Activated CD4-positive, alpha-beta T cell treated with anti-CD3 and anti-CD28 coated beads, Interleukin-2, amount 50 U/mL, for 48 hours (primary cell): ENCODE measurements at places on chromosomes 3 and 15.
A peak's percentile ranks its signal among the peaks of the same experiment; 100 is the strongest.

GRCh38 chr3:186964071-186964470 is 33.7 kb downstream of the ST6GAL1 start:
- DNase-seq: no peak

GRCh38 chr15:74384881-74385643 is 17.6 kb upstream of the CYP11A1 start:
- peak; percentile 77 for DNase-seq

DNA sequence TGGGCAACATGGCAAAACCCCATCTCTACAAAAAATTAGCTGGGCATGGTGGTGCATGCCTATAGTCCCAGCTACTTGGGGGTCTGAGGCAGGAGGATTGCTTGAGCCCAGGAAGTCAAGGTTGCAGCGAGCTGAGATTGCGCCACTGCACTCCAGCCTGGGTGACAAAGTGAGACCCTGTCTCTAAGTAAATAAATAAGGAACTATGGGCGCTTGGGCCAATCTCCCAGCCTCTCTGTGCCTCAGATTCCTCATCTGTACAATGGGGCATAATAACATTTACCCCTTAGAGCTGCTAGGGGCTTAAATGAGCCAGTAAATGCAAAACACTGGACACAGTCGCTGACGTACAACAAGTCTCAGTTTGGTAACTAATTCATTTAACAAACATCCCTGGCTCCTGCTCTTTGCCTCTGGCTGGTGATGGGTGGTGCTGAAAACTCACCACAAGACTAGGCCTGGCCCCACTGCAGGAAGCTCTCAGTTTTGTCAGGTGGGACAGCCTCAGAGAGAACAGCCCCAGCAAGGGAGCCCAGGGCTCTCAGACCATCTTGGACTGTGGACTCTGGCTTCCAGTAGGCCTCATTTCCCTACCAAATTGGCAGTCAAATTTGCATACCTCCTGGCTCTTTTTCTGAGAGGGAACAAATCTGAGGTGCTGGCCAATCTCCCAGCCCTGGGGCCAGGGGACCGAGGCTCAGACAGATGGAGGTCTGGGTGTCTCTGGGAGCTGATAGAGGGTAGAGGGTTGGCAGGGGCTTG is 6.4 kb upstream of the TBC1D2B start:
- DNase-seq: no peak

- DNase-seq: no peak
Measured at GRCh38 chr3:21955406-21955805, 204.4 kb upstream of the ZNF385D start.

DNA sequence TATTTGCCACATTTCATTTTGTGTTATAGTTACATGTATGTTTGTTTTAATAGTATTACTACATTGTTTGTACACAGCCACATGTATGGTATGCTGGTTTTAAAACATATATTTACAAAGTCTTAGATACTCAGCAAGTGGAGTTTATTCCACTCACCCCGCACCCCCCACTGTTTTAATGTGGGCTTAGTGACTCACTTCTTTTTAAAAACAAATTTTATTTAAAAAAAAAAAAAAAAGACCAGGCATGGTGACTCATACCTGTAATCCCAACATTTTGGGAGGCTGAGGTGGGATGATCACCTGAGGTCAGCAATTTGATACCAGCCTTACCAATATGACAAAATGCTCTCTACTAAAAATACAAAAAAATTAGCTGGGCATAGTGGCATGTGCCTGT is 26.9 kb upstream of the TJP1 start:
- no peak for DNase-seq

- no peak for DNase-seq
Measured at GRCh38 chr3:15443826-15444524, 16.6 kb downstream of the EAF1 start.
